B cell (primary cell): ENCODE measurements at places on chromosomes 12 and 14.

DNA sequence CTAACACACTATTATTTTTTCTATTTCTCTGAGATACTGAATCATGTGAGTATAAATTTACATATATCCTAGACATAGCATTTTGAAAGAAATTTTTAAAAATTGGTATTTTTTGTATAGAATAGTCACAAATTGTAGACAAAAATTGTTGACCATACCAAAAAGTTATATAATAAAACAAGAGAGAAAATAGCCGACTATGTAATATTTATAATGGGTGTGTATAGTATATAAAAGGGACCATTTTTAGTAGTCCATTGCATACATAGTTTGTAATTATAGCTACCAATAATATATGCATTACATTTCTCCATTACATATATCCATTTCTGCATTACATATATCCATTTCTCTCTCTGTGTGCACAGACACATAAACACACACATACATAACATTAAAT is 590.2 kb downstream of the TMTC2 start:
- no peak for DNase-seq

DNA sequence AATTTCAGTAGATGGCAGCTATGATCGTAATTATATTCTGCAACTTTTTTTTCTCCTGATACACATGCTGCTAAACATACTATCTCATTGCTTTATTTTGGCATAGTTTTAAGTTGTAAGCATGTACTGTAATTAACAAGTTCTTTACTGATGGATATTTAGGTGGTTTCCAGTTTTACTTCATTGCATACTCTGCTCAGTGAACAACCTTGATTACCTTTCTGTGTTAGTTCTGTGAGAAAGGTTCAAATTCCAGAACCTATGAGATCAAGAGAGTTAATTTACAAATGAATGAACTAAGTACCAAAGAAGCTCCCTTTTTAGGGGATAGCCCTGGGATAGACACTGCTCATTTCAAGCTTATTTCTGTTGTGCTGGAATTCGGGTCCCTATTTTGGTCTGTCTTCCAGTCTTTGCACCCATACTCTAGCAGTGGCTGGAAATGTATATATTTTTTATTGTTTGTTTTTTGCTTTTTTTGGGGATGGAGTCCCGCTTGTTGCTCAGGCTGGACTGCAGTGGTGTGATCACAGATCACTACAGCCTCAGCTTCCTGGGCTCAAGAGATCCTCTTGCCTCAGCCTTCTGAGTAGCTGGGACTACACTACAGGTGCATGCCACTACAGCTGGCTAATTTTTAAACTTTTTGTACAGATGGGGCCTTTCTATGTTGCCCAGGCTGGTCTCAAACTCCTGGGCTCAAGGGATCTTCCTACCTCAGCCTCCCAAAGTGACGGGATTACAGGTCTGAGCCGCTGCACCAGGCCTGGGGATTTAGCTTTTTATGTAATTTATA is 10.6 kb downstream of the PAPOLA start:
- no peak for DNase-seq

- DNase-seq, result peak; percentile 45
These were observed 597 bp downstream of the SOAT2 start for GRCh38 chr12:53103860-53104305.

- DNase-seq, result no peak
These were observed 203.3 kb upstream of the SRRM4 start for GRCh38 chr12:118778077-118778476.
